ENCODE measurements at places on chromosomes 7 and 10.

DNA sequence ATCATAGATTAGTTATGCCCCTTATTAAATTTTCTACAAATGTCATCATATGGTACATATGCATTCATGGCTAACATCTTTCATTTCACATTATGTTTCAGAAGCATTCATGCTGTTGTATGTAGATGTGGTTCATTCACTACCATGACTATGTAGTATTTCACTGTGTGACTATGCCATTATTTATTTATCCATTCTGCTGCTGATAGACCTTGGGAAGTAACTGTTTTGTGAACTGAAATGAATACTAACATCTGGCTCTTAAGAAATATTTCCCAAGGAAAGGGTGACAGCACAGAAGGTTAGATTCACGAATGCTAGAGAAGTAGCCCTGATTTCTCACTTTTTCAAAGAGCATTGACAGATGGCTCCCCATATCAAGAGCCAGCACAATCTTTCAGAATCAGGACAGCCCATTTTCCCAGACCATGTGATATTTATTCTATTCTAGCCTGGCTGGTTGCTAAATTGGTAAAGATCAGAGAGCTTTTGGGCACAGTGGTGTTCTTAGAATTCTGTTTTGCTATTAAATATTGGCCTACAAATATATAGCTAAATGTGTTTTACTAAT is 157.4 kb downstream of the DYNC1I1 start:
- no peak for DNase-seq

- DNase-seq, result no peak
Observed at GRCh38 chr10:43048301-43049051, 28.4 kb upstream of the RET start.

DNA sequence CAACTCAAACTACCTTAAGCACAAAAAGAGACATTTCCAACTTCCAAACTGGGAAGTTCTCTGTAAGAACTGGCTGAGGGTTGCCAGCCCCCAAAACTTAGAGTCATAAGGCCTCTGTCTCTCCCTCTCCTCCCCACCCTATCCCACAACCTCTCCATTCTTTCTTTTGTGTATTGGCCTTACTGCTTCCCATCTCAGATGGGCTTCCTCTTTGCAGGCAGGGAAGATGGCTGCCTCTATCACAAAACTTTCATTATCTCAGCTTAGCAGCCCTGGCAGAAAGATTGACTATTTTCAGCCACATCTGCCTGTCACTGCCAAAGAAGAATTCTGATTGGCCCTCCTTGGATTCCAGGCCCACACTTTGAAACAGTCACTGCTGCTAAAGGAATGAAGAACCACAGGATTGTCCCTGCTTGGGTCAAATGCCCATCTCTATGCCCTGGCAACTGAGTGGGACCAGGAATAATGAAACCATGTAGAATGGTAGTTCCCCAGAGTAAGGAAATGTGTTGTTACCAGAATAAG is 58.0 kb upstream of the PRKAR2B start:
- DNase-seq, result no peak

- DNase-seq, result no peak
Observed at GRCh38 chr7:31340603-31341002, at the start of gene NEUROD6. TSS of gene NEUROD6 (minus strand) at chr7:31340726. CDS start at chr7:31339268, 1,458 bp downstream.

- no peak for DNase-seq
Observed at GRCh38 chr10:12561307-12561706, 212.0 kb downstream of the CAMK1D start.

- DNase-seq, result no peak
Observed at GRCh38 chr7:158581440-158582088, 6.1 kb downstream of the PTPRN2 start.

- DNase-seq, result peak; percentile 81
Observed at GRCh38 chr7:74371381-74372341, 82.0 kb upstream of the GTF2IRD1 start.

DNA sequence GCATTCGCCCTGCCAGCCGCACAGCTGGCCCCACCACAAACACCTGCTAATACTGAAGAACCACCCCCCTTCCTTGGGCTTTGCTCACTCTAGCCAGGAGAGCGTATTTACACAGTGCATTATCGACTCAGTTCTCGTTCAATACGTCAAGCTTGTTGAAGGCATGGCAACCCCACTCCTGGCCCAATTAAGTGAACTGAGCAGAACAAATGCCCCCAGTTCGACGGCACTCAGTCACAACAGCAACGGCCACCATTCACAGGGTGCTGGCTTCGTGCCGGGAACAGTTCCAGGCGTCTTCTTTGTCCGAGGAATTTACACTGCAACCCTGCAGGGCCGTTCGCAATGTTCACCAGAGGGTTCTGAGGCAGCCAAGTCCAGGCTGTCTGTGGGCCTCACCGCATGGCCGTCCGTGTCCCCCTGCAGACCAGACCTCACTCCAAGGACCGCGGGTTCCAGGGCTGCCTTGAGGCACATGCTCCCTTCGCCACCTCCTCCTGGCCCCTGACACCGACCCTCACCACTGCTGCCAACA is 175.3 kb downstream of the DIP2C start:
- no peak for DNase-seq

GRCh38 chr7:99456288-99456687 is 9.7 kb downstream of the ATP5MF start:
- no peak for DNase-seq

DNA sequence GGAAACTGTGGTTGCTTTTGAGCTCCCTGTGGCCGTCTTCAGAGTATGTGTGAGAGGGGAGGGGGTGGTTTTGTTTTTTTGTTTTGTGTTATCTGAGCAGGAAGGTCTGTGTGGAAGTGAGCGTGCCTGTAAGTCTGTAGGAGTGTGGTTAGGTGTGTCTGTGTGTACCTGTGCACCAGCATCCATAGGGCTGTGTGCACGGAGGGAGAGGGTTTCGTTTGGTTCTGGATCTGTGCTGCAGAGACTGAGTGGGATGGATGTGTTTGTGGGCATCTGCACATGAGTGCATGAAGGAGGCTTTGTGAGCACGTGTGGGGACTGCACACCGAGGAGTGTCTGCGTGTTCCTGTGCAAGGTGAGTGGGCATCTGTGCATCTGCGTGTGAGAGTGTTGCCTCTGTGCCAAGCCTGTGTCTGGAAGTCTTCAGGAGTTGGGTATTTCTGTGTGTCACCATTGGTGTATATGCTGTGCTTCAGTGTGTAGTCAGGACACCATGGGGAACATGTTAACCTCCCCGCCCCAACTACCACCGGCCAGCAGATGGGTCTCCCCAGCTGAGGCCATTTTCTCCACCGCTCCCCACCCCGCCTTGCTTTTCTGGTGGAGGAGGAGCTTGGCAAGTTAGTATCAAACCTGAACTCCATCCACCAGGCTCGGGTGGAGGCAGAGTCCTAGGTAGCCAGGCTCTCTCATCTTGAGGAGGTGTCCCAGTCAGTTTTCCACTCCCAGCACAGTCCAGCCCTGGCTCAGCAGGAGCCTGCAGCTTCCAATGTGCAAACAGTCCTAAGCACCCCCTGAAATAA is 7.1 kb upstream of the TLX1 start:
- DNase-seq, result no peak
